Ascending aorta (tissue), 2 donors: ENCODE measurements at places on chromosomes 1 and 21. TPM values are rescaled to one million over a fixed set of nuclear protein-coding genes. Genes with fewer than 3 reads are reported as not detected.

- no peaks in the 10 kb centered on the region for H3K27me3 ChIP-seq
- no peak for DNase-seq
- H3K4me3 ChIP-seq = no peak overlapping the region
These were observed 55.3 kb downstream of the CDC7 start for GRCh38 chr1:91555821-91556531.

GRCh38 chr1:228941666-228942065 is 206.4 kb downstream of the RHOU start:
- no peak for DNase-seq
- H3K4me3 ChIP-seq = no peak overlapping the region
- H3K27ac ChIP-seq = no peak overlapping the region
- H3K4me1 ChIP-seq = peaks cover 24% of the 10 kb centered on the region
- no peaks in the 10 kb centered on the region for H3K36me3 ChIP-seq

- H3K27me3 ChIP-seq = no peaks in the 10 kb centered on the region
- H3K4me1 ChIP-seq = no peaks in the 10 kb centered on the region
- no peak overlapping the region for H3K4me3 ChIP-seq
- no peak overlapping the region for H3K27ac ChIP-seq
These were observed 15.3 kb upstream of the RNF187 start for GRCh38 chr1:228471762-228472398.

DNA sequence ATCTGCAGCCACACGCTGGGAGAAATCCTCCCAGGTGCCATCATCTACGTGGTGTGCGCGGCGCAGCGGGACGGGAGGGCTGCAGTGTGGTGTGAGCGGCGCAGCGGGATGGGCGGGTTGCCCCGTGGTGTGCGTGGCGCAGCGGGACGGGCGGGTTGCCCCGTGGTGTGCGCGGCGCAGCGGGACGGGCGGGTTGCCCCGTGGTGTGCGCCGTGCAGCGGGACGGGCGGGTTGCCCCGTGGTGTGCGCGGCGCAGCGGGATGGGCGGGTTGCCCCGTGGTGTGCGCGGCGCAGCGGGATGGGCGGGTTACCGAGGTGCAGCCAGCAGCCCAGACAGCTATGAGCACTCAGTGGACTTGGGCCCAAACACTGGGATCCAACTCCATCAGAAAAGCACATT is 4.7 kb downstream of the WRAP73 start:
- H3K4me3 ChIP-seq = no peak overlapping the region
- H3K27ac ChIP-seq = no peak overlapping the region
- no peaks in the 10 kb centered on the region for H3K27me3 ChIP-seq
- peaks cover 12% of the 10 kb centered on the region for H3K36me3 ChIP-seq

Gene CASQ1
- total RNA-seq = not detected

DNA sequence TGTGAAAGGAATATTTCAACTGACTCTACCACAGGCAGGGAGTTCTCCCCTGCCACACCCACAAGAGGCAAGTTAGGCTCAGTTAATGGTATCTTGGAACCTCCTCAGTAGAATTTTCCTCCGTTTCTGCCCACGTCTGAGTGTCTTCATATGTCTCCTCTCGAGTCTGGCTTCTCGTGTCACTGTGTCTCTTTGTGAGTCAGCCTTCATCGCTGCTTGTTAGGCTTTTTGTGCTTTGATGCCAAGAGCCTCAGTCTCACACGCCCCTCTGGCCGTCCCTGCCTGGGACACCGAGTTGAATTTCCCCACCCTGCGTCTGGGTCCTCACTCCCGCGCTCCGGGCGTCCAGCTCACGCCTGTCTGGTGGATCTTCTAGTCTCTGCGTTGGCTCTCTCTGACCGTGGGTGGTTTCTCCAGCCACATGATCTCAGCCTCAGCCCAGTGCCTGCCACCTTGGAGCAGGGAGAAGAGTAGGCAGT is 125.7 kb upstream of the GADD45A start:
- peak overlapping the region; percentile 59 for H3K4me3 ChIP-seq
- H3K4me1 ChIP-seq = peaks cover 12% of the 10 kb centered on the region
- peak overlapping the region; percentile 49 for H3K27ac ChIP-seq
- no peaks in the 10 kb centered on the region for H3K36me3 ChIP-seq
- no peak for DNase-seq

GRCh38 chr1:169745015-169745861 is 11.4 kb upstream of the SELE start:
- H3K4me3 ChIP-seq = no peak overlapping the region
- peaks cover 6% of the 10 kb centered on the region for H3K4me1 ChIP-seq
- no peaks in the 10 kb centered on the region for H3K27me3 ChIP-seq
- H3K27ac ChIP-seq = no peak overlapping the region

Gene LYPD8
- total RNA-seq = not detected

Gene BMP8A
- total RNA-seq = not detected

DNA sequence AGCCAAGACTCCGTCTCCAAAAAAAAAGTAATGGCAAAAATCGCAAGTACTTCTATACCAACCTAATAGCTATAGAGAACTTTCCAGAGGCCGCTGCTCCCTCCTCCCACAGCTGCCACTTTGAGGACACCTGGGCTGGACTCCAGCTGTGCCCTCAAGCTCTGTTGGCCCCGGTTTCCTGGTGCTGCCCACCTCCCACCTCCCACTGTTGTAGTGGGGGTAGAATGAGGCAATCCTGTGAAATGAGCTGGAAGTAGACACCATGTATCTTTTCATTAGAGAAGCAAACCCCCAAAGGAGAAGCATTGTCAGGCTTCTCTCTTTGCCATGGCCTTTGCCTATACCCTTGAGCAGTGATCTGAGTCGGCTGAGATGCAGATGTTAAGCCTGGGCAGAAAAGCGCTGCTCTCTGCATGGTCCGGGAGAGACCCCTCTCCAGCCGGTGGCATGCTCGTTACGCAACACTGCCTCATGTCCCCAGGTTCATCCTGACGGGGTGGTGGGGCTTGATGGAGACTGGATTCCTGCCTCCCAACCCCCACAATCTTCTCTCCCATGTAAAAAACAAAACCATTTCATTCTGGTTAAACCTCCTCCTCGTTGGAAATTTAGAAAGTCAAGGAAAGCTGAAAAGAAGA is 39.7 kb downstream of the SIM2 start:
- H3K27me3 ChIP-seq = no peaks in the 10 kb centered on the region
- H3K36me3 ChIP-seq = no peaks in the 10 kb centered on the region
- no peaks in the 10 kb centered on the region for H3K4me1 ChIP-seq
- no peak overlapping the region for H3K4me3 ChIP-seq
- no peak for DNase-seq
- H3K27ac ChIP-seq = no peak overlapping the region

DNA sequence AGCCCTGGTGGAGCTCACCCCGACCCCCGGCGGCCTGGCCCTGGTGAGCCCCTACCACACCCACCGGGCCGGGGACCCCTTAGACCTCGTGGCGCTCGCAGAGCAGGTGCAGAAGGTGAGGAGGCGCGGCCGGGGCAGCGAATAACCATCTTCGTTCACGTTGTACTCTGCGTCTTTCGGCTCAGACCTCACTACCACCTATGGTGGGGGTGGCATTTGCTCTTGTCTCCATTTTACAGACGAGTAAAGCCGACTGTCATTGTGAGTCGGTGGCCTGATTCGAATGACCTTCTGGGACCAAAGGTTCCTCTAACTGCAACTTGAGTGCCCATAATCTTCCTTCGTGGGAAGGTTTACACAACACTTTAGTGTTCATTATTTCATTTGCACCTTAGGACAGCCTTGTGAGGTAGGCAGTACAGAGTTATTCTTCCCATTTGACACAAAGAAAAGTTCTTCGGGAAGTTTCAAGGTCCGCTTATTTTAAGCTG is 506 bp downstream of the C1orf50 start:
- DNase-seq = no peak
- peak overlapping the region; percentile 86 for H3K4me3 ChIP-seq
- peak overlapping the region; percentile 91 for H3K27ac ChIP-seq
- no peaks in the 10 kb centered on the region for H3K36me3 ChIP-seq
- H3K4me1 ChIP-seq = no peaks in the 10 kb centered on the region

- no peaks in the 10 kb centered on the region for H3K27me3 ChIP-seq
- peaks cover 46% of the 10 kb centered on the region for H3K4me1 ChIP-seq
- H3K36me3 ChIP-seq = no peaks in the 10 kb centered on the region
- no peak for DNase-seq
- peak overlapping the region; percentile 73 for H3K27ac ChIP-seq
These were observed 65.4 kb downstream of the MACF1 start for GRCh38 chr1:39269791-39270342.

- DNase-seq = no peak
- H3K27me3 ChIP-seq = no peaks in the 10 kb centered on the region
- peak overlapping the region; percentile 91 for H3K27ac ChIP-seq
- peak overlapping the region; percentile 85 for H3K4me3 ChIP-seq
These were observed 688 bp downstream of the PRXL2B start for GRCh38 chr1:2587071-2587859.

DNA sequence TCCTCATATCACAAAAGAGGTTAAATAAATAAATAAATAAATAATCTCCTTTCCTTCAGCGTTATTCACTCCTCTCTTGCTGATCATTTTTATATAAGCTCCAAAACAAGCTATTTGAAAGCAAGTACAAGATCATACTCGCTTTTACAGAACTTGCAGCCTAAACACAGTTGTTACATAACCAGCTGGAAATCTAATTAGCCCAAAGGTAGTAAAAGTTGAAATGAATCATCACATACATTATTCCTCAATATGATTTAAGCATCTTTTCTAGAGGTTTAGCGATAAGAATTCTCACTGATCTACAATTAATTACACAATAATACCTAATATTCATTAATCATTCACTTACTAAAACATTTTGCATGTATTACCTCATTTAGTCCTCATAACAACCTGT is 160.2 kb downstream of the COP1 start:
- no peaks in the 10 kb centered on the region for H3K27me3 ChIP-seq
- H3K36me3 ChIP-seq = peaks cover 8% of the 10 kb centered on the region
- no peak overlapping the region for H3K27ac ChIP-seq
- DNase-seq = no peak
- no peak overlapping the region for H3K4me3 ChIP-seq

- no peaks in the 10 kb centered on the region for H3K4me1 ChIP-seq
- H3K36me3 ChIP-seq = no peaks in the 10 kb centered on the region
- no peak overlapping the region for H3K4me3 ChIP-seq
- no peaks in the 10 kb centered on the region for H3K27me3 ChIP-seq
- H3K27ac ChIP-seq = no peak overlapping the region
- no peak for DNase-seq
These were observed 46.4 kb upstream of the CSF1 start for GRCh38 chr1:109864047-109864822.

GRCh38 chr1:246708166-246708565 is 16.0 kb upstream of the SCCPDH start:
- no peaks in the 10 kb centered on the region for H3K4me1 ChIP-seq
- no peak overlapping the region for H3K4me3 ChIP-seq
- no peak for DNase-seq
- no peaks in the 10 kb centered on the region for H3K36me3 ChIP-seq
- no peaks in the 10 kb centered on the region for H3K27me3 ChIP-seq

Gene TMEM234
- 4.0 TPM for total RNA-seq

GRCh38 chr21:37463083-37463801 is 96.7 kb downstream of the DYRK1A start:
- DNase-seq = no peak
- H3K36me3 ChIP-seq = no peaks in the 10 kb centered on the region
- H3K4me1 ChIP-seq = peaks cover 62% of the 10 kb centered on the region
- H3K4me3 ChIP-seq = peak overlapping the region; percentile 20

GRCh38 chr1:57843760-57844159 is 419.9 kb upstream of the DAB1 start:
- H3K27ac ChIP-seq = no peak overlapping the region
- no peak overlapping the region for H3K4me3 ChIP-seq
- no peaks in the 10 kb centered on the region for H3K4me1 ChIP-seq
- no peaks in the 10 kb centered on the region for H3K27me3 ChIP-seq
- H3K36me3 ChIP-seq = no peaks in the 10 kb centered on the region

Gene AJAP1
- 6.9 TPM for total RNA-seq

Gene RSBN1
- 22.7 TPM for total RNA-seq

Gene LORICRIN
- total RNA-seq = not detected

GRCh38 chr1:230827081-230827681 is 41.1 kb downstream of the C1orf198 start:
- peaks cover 58% of the 10 kb centered on the region for H3K4me1 ChIP-seq
- no peak overlapping the region for H3K4me3 ChIP-seq
- DNase-seq = peak; percentile 70
- no peaks in the 10 kb centered on the region for H3K27me3 ChIP-seq
- peak overlapping the region; percentile 90 for H3K27ac ChIP-seq

DNA sequence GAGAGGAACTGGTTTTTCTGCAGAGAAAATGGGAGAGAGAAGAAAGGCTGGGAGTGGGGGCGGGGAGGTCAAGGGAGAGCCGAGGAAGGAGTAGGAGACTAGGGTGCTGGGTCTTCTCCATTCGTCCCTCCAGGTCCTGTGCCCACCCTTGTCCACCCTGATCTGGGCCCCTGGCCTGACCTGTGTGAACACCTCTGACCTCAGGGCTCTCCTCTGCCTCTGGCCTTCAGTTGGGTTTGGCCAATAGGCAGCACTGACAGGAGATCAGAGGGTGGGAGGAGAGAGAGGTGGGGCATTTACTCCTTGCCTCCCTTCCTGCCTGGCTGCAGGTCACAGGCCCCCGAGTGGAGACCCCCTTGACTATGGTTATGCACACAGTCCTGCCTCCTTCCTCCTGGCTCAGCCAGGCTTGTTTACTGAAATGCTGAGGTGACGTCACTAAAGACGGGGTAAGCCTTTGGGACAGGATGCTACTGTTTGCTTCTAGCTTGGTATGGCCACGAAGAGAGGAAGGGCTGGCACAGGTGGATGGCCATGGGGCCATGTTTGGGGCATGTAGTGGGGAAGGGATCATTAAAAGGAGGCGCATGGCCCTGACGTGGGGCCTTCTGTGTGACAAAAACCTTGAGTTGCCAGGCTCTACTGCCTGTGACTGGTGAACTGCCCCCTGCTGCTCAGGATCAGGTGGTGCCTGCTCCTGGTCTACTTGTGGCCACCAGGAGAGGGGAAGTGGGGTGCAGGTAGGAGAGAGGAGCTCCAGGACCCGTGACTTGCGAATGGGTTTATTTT is 248.7 kb upstream of the CSF3R start:
- H3K4me1 ChIP-seq = no peaks in the 10 kb centered on the region
- no peaks in the 10 kb centered on the region for H3K27me3 ChIP-seq
- no peaks in the 10 kb centered on the region for H3K36me3 ChIP-seq
- DNase-seq = no peak
- no peak overlapping the region for H3K27ac ChIP-seq

- H3K4me1 ChIP-seq = no peaks in the 10 kb centered on the region
- H3K27ac ChIP-seq = no peak overlapping the region
- DNase-seq = no peak
- no peaks in the 10 kb centered on the region for H3K36me3 ChIP-seq
- no peaks in the 10 kb centered on the region for H3K27me3 ChIP-seq
These were observed 89.9 kb upstream of the SLC2A1 start for GRCh38 chr1:43048601-43049011.

- H3K4me1 ChIP-seq = no peaks in the 10 kb centered on the region
- peak overlapping the region; percentile 91 for H3K4me3 ChIP-seq
- peak overlapping the region; percentile 94 for H3K27ac ChIP-seq
- H3K36me3 ChIP-seq = peaks cover 31% of the 10 kb centered on the region
- no peak for DNase-seq
- H3K27me3 ChIP-seq = no peaks in the 10 kb centered on the region
These were observed 511 bp upstream of the INPP5B start for GRCh38 chr1:37947364-37947763.

Gene S100B
- total RNA-seq = 0.53 TPM

- H3K27me3 ChIP-seq = no peaks in the 10 kb centered on the region
- no peak overlapping the region for H3K27ac ChIP-seq
- H3K4me3 ChIP-seq = no peak overlapping the region
- no peak for DNase-seq
- no peaks in the 10 kb centered on the region for H3K4me1 ChIP-seq
These were observed 223.4 kb downstream of the DSCAM start for GRCh38 chr21:40623528-40623927.

Gene LEFTY1
- total RNA-seq = not detected
